ENCODE measurements at places on chromosomes 2 and 18.

DNA sequence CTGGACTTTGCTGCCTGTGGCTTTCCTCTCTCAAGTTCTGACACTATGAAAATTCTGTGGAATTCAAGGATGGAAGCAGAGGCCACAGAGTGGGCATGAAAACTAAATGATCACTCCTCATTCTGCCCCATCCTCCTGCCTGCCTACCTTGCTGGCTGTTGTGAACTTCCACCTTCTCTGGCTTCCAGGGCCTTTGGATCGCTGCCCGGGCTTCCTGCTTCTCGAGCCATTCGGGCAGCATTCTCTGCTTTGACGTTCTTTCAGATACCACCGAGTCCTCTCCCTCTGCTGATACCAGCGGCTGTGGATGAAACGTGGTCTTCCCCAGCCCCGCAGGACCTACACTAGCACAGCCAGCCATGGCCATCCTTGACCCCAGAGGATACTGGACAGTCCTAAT is 327.7 kb upstream of the SLC14A2 start:
- no peak for DNase-seq

DNA sequence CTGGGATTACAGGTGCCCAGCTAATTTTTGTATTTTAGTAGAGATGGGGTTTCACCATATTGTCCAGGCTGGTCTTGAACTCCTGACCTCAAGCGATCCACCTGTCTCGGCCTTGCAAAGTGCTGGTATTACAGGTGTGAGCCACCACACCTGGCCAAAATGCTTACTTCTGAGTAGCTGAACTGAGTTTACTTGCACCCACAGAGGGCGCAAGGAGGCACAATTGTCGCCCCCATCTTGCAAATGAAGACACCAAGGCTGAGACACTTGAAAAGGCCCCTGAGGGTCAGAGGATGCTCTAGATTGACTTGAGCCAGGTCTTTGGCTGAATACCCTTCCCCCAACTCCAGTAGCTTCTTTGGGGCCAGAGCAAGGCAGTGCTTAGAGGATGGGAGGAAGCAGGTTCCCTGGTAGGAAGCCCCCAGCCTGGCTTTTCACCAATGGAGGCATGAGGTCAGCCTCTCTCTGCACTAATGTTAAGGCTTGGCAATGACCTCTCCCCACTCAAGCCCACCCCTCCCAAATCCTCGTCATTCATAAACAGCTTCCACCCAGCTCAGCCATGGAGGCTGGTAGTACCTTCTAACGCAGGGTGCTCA is 14.5 kb upstream of the KIF1A start:
- no peak for DNase-seq

- peak; percentile 32 for DNase-seq
Measured at GRCh38 chr2:28681158-28681571, 70.5 kb upstream of the PPP1CB start.

GRCh38 chr18:45637546-45638327 is 22.5 kb downstream of the SLC14A2 start:
- DNase-seq = no peak

- DNase-seq = no peak
Measured at GRCh38 chr2:20563833-20564232, 87.1 kb downstream of the HS1BP3 start.

DNA sequence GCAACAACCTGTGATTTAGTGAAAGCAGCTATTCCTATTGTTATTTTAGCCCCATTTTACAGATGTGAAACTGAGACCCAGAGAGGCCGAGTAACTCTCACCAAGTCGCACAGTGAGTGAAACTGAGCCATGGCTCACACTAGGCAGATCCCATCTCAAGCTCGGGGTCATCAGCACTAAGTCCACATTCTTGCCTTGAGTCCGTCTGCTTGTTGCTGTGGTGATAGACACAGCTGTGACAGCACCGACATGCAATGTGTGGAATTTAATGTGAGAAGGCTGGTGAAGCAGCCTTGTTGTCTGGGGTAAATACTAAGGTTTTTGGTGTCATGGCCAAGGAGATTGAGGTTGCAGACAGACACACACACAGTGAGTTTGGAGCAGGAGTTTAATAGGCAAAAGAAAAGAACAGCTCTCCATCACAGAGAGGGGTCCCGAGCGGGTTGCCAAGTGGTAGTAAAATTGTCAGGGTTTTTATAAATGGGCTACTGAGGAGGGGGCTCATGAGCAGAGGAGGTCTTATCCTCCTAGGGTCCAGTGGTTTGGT is 40.2 kb upstream of the GMCL1 start:
- no peak for DNase-seq

DNA sequence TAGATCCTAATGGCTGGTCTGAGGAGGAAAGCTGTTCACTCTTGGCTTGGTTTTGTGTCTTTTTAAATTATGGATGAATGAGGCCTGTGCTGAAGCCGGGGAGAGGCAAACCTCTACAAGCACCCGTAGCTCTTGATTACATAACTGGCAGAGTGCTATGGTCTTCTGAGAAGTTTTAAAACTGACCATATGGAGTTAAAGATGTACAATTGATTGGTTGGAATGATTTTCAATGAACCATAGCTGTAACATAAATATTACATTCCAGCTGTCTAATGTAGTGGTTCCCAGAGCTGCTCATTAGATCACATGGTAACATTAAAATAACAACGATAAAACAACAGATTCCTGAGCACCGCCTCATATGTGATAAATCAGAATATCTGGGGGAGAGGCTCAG is 71.1 kb upstream of the MAP4K3 start:
- no peak for DNase-seq

- no peak for DNase-seq
Measured at GRCh38 chr2:45922577-45922988, 271.1 kb downstream of the PRKCE start.

DNA sequence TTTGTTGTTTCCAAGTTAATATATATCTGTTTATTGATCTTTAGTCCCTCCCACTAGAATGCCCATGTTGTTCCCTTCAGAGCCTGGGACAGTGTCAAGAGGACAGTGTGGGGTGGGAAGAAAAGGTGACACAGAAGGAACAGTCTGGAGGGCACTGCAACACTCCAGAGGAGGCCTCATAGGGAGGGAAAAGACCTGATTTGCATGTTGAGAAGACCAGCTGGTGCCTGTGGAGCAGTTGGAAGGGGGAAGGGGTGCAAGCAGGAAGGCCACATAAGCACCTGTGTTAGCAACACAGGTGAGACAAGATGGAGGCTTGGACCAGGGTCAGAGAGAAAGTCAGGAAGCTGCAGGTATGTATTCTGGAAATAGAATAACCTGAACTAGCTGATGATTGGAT is 48.1 kb upstream of the FHOD3 start:
- DNase-seq = no peak

DNA sequence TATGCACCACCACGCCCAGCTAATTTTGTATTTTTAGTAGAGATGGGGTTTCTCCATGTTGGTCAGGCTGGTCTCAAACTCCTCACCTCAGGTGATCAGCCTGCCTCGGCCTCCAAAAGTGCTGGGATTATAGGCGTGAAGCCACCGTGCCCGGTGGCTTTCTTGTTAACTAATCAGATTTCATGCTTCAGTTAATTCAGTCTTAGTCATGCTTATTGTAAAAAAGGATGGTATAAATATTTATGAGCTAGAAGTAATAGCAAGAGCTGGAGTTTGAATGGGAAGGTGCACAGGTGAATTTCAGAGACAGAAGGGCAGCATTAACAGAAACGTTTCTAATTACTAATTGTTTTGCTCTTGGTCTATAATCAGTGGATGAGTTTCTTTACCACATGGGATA is 10.3 kb downstream of the GEMIN6 start:
- DNase-seq = no peak

- no peak for DNase-seq
Measured at GRCh38 chr18:34821669-34822210, 111.6 kb downstream of the DTNA start.

DNA sequence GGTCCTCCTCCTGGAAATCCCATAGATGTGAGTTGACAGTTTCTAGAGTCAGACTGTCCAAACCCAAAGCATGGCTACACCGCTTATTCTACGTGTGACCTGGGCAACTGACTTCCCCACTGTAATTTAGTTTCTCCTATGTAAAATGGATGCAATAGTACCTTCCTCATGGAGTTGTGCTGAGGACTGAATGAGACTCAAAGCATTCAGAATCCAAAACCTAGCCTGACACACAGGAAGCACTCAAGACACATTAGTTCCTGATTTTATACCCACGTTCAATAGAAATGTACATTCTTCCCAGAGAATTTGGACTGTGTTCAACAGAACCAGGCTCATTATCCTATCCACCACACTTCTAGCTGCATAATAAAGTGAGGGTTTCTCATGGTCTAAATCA is 88.8 kb downstream of the STK39 start:
- no peak for DNase-seq

DNA sequence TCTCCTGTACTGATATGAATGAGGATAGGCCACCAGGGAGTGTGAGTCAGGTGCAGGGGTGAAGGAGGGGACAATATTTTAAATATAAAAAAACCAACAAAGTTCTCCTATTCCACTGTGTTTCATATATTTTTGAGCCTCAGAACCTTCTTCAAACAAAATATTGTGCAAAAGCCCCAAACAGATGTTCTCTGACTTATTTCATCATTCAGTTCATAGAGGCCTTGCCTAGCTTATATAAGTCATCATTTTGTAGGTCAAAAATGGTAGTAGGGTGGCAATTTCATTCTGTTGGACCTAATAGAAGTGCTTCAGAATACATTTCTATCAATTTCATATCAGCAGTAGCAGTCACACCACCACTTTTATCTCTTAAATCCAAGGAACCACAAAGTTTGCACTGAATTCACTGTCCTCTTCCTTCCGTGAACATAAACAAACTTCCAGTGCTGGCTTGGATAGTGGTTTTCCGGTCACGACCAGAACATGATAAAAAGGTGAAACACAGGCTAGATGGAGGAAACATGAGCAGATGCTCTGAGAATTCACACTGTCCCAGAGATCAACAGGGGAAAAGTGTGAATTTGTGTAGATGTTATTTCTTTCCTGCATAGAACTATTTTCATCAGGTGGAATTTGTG is 99.1 kb downstream of the EN1 start:
- DNase-seq = no peak

DNA sequence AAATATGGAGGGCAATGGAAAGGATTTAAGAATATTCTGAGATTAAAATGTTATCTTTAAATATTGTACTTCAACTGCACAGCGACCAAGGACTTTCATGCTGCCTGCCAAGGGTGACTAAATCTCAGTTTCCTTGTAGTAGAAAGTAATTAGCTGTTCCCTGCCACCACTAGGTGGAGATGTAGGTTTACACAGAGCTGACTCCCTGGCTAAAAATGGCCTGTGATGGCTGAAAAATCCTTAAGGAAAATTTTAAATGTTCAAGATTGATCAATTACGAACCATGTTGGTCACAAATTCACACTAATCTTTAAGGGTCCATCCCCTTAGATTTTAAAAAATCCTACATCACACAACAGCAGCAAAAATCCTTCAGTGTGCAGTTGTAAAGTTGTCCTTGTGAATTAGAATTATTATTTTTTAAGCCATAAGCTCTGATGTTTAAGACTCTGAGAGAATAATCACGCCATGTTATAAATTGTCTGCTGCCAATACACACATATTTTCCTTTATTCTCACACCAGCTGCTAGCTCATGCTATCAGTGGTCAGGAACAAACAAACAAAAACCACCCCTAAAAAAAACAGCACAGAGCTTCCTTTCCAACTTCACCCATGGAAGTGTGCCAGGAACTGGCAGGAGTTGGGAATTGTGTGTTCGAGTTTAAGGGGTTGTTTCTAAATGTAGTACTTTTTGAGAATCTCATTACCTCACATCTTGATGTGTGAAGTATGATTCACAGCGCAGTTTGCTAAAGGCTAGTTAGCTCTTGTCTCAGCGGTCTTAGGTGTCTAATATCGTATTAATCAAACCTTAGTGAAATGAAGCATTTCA is 399.8 kb downstream of the TMEM182 start:
- DNase-seq = no peak

- no peak for DNase-seq
Measured at GRCh38 chr2:41911033-41911432, 136.8 kb upstream of the PKDCC start.

DNA sequence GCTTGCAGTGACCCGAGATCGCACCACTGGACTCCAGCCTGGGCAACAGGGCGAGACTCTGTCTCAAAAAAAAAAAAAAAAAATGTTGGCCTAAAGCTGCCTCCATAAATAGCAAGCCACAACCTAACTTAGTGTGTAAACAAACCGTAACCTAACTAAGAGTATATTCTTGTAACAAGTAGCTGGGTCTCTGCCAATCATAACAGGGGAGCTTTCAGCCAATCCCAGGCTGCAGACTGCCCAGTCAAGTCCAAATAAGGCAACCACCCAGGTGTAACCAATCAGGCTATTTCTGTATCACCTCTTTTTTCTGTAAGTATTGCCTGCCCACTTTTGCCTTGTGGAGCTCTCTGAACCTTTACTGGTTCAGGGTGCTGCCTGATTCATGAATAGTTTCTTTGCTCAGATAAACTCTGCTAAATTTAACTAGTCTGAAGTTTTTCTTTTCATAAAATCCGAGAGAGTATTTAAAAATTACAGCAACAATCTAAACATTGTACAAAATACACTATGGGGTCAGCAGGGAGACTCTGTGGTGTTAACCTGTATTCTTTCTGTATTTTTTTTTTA is 4.5 kb downstream of the PSTPIP2 start:
- no peak for DNase-seq

DNA sequence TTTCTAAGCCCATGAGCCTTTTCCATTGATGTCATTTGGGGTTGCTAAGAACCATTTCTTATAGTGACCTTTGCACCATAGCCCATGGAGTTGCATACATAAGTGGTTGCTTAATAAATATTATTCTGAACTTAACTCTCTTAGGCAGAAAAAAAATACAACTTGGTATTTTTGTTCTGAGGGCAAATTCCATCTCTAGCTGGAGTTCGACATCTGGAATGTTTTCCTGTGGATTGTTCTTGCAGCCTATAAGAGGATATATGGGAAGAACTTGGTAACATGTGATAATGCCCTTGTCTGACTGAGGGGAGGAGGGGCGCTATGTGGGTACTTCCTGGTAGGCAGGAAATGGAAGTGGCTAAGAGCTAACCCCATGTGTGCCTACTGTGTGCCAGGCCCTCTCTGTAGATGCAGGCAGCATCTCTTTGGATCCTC is 20.7 kb downstream of the IGFBP2 start:
- DNase-seq = no peak

DNA sequence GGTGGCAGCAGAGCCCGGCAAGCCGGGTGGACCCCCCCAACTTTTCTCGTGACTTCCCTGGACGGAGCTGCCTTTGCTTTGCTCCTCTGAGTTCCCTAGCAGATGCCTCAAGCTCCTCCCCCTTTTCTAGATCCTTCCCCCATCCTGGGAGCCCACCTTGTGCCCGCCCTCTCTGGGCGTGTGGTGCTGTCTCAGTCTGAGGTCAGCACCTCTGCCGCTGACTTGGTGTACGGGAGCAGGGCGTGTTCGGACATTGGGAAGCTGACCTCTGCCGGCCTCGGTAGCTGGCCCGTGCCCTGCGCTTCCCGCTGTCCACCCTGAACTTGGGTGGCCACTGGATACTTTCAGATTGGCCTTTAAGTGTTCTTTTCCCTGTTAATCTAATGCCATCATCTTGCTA is 19.6 kb upstream of the ESPNL start:
- no peak for DNase-seq

DNA sequence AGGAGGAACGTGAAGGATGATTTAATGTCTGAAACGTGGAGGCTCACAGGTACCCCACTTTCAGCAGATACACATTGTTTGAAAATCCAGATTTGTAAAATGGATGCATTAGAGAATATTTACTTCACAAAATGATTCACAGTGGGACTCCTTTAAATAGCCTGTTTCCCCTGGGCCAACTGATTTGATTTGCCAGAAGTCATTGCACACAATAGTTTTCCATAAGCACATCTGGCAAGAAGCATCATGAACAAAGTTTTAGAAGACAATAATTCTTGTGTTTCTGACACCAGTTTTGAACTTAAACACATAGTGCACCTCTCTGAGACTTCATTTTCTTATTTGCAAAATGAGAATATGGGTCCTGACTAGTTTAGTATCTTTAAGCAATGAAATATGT is 451.4 kb upstream of the SLC14A2 start:
- no peak for DNase-seq
